ENCODE measurements at places on chromosomes 13 and 19.

GRCh38 chr19:35816262-35816661, 3.6 kb upstream of the PRODH2 start:
- DNase-seq = no peak

- no peak for DNase-seq
Measured at GRCh38 chr19:48354332-48354992, 9.3 kb downstream of the TMEM143 start.

GRCh38 chr13:112118451-112119064, 51.6 kb downstream of the SOX1 start:
- DNase-seq = no peak

DNA sequence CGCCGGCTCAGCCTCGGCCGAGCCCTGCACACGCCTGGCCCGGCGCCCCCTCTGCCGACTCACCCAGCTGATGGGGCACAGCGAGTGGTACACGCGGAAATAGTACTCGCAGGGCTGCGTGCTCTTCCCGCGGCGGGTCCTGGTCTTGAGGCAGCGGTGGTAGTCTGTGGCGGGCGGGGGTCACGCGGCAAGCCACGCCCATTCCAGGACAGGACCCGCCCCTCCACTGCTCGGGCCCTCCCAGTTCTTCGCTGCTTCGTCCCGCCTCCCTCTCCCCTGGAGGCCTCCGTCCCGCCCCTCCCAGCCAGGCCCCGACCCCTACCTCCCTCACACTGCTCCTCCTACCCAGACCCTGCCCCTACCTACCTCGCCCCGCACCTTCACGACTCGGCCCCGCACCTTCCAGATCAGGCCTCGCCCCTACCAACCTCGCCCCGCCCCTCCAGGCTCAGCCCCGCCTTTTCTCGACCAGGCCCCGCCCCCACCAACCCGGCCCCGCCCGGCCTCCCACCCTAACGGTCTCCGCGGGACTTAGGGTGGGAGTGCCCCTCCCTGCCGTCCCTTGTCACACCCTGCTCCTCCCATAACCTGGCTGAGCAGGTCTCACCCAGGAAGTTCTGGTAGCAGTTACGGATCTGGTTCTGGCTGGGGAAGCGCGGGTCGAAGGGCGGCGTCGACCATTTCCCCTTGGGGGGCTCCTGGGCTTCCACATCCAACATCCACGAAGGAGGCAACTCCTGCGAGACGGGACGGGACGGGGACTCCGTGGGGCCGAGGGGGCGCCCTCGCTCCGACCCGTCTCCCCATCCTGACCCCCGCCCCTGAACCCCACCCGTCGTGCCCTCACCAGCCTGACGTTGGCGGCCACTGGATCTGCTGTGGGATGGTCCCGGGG, 469 bp downstream of the COX6B2 start:
- no peak for DNase-seq

GRCh38 chr19:11942843-11943108, 17.9 kb downstream of the ZNF700 start:
- DNase-seq = no peak

- no peak for DNase-seq
Measured at GRCh38 chr19:11570039-11570462, 7.4 kb downstream of the ACP5 start.

DNA sequence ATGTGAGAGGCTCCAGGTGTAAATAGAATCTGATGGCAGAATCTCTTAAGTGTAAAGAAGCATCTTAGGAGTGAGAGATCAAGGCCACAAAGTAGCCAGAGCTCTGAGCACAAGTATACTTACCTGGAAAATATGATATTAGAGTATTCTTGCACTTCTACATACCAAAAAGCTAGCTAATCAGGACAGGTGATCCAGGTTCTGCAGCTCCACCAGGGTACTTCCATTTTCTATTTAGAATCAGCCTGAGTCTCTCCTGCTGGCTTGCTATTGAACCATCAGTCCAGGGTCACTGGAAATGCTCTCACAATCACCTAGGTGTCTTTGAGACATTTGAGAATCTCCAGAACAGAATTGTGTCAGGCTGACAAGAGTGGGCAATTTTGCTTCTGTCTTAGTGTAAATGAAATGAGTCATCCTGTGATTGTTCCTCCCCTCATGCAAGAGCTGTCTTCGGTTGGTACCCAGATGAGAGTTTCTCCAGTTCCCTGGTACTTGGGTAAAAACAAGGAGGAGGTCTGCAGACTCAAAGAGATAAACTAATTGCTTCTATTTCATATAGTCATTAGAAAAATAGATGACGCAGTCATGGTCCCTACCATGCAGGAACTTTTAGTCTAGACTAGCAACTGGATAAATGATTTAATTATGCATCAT, 14.6 kb downstream of the ZNF254 start:
- DNase-seq = no peak

- DNase-seq = no peak
Measured at GRCh38 chr13:30739761-30740642, 4.7 kb downstream of the ALOX5AP start.

- DNase-seq = no peak
Measured at GRCh38 chr19:53915000-53915399, 5.9 kb downstream of the CACNG7 start.

GRCh38 chr13:34416971-34417380, 525.1 kb upstream of the NBEA start:
- no peak for DNase-seq

- no peak for DNase-seq
Measured at GRCh38 chr13:78598116-78598781, 5.1 kb downstream of the POU4F1 start.

- no peak for DNase-seq
Measured at GRCh38 chr13:43652760-43653159, 134.0 kb downstream of the ENOX1 start.

DNA sequence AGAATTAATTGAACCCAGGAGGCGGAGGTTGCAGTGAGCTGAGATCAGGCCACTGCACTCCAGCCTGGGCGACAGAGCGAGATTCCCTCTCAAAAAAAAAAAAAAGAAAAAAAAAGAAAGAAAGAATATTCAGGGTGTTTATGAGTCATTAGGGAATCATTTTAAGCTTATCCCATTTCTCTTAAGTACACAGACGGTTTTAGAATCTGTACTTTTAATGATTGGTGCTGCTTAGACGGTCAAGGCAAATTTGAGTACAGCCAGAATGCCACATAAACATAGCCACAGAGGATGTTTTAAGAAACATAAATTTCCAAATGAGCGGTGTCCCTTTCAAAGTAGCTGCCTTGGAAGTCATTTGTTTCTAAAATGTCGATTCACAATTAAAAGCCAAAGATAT, 2.6 kb downstream of the SPRYD7 start:
- no peak for DNase-seq

DNA sequence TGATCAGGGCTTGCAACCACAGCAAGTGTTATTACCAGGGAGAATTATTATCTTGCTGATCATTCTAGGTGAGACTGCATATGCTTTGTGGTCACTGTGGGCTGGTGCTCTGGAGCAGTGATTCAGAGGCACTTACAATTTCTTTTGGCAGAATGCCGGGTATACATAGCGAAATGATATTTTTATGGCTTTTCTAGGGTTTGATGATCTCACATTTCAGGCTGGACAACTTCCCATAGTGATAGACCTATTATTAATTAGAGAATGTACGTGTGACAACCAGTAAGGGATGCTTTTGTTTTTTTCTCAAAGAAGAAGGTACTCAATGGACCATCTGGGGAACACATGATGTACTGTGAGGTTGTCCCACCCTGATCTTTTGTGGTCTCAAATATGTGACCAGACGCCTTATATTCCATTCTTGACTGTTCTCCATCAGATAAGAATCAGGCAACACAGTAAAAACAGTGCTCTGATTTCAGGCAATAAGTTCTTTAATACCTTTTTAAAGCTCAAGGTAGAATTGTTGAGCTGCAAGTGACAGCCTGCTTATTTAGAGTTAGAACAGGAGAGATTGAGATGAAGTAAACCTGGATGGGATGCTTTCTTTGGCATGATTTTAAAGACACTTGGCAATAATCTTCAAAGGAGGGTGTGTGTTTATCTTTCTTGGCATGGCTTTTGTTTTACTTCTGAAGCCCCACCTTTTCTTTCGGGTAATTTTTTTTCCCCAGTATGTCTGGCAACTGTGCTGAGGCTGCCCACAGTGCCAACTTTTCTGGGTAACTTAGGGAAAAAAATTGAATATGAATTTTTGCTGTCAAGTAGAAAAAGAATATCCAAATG, 27.4 kb upstream of the SCEL start:
- DNase-seq = no peak

DNA sequence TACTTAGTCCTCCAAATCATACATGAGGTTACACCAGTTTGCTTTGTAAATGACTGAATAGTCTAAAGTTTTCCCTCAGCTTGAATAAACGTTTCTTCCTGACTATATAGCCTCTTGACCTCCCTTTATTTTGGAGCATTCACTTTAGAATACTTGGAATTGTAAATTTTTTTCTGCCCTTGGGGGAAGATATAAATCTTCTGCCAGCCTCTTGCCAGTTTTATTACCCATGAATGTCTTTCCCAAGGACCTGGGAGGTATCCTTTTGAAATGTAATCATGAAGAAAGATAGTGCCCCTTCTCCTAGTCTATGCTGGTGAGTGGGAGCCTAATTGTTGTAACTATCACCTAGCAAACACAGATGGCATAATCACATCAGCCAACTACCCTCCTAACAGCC, 2033.9 kb upstream of the PCDH20 start:
- DNase-seq = no peak

- DNase-seq = no peak
Measured at GRCh38 chr19:31470229-31470939, 121.1 kb upstream of the TSHZ3 start.

GRCh38 chr13:85529218-85529594, 270.0 kb downstream of the SLITRK6 start:
- DNase-seq = no peak

DNA sequence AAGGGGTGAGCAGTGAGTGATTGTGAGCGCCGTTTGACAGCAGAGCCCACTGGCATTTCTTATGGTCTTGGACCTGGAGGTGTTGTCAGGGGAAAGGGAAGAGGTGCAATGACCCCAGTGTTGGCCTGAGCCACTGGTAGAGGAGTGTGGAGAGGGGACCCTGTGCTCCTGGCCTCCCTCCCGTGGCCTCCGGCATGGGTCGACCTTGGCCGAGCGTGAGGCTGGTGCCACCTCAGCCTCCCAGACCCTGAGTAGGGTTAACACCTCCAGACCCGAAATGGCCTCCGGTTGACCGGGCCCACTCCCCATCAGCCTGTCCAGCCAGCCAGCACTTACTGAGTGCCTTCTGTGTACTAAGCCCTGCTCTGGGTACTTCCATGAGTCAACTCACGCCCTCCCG, 6.5 kb downstream of the TRAPPC5 start:
- no peak for DNase-seq

GRCh38 chr13:97849305-97849704, 104.2 kb upstream of the IPO5 start:
- DNase-seq = no peak

GRCh38 chr19:918481-919198, 1.5 kb downstream of the KISS1R start:
- no peak for DNase-seq

GRCh38 chr13:71624653-71625600, 242.1 kb downstream of the DACH1 start:
- DNase-seq = no peak

- DNase-seq = no peak
Measured at GRCh38 chr13:66577358-66577757, 652.8 kb downstream of the PCDH9 start.

DNA sequence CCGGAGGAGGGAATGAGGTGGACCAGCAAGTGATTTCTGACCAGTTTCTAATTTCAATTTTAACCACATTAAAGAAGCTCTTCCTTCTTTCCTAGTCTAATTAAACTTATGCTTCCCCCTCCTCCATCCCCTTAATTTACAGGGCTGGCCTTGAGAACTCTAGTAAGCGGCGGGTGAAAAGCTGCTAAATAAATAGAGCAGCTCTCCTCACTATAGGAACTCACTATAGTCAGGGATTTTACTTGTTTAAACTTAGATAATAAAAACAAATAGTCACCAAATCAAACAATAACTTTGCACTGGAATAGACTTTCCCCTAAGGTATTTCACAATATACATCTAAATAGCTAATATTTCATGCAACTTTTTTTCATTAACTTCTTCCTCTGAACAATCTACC, 1838.2 kb upstream of the PRR20A start:
- DNase-seq = no peak

- peak; percentile 24 for DNase-seq
Measured at GRCh38 chr13:73059460-73060250, 850 bp downstream of the KLF5 start.

GRCh38 chr13:50670847-50671496, 172.5 kb downstream of the DLEU7 start:
- DNase-seq = no peak

DNA sequence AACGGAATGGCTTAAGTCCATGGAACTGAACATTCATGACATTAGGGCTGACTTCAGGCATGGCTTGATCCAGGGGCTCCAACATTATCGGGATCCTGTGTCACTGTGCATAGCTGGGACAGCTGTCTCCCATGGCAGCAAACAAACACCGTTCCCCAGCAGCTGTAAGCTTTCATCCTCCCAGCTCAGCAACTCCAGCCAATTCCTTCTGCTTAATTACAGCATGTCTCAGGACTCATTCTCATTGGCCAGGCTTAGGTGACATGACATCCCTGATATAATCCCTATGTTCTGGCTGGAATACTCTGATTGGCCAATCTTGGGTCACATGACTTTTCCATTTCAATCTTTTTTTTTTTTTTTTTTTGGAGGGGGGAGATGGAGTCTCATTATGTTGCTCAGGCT, 10.9 kb upstream of the TLE5 start:
- no peak for DNase-seq

- no peak for DNase-seq
Measured at GRCh38 chr19:48819366-48819816, 8.6 kb upstream of the BCAT2 start.

DNA sequence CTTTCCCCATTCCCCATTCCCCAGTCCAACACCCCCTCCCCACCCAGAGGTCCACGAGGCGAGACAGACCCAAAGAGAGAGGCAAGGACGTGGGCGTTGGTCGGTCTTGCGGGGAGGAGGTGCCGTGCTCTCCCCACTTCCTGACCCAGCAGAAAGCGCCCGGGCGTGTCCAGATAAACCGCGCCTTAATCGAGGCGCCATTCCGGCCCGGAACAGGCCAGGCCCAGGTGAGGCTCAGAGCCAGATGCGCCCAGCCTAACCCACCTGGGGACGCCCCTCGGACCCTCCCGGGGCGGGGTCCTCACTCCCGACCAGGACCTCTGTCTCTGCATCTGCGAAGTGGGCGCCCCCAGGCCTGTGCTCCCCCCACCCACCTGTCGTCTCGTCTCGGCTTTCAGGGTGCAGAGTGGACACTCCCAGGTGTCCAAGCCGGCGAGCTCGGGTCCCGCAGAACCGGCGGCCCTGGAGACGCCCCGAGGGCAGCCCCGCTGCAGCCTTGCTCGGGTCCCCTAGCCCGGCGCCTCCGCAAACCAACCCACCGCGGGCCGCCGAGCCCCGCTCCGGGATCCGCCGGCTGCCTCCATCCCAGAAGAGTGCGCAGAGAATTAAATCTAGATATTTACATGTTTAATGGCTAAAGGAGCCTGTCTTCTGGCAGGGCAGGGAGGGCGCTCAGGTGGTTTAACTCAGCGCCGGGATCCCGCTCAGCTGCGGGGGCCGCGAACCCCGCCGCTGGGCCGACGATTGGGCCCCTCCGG, 5.0 kb upstream of the ONECUT3 start:
- DNase-seq = no peak

GRCh38 chr19:15288146-15288963, 44.0 kb downstream of the BRD4 start:
- no peak for DNase-seq
